ENCODE measurements at places on chromosomes 3 and 15. TPM values are rescaled to one million over a fixed set of nuclear protein-coding genes. Genes with fewer than 3 reads are reported as not detected.

NR2F2 gene
- 53.7 TPM for total RNA-seq

CPLX3 gene
- total RNA-seq, result not detected

DNA sequence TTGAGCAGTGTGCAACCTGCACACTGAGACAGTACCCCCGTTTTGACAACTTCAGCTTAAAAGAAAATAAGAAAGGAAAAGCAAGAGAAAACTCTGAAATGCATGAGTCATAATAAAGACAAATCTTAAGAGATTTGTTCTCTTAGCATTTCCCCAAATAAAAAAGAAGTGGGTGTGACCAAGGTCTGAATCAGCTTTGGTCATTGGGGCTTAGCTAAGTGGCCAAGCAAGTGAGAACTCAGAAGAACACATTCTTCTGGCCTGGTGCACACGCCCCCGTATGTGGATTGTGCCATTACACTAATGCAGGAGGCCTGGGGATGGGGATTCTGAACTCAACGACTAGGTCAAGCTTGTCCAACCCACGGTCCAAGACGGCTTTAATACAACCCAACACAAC is 56.9 kb upstream of the PDZRN3 start:
- no peak overlapping the region for H3K27ac ChIP-seq
- no peaks in the 10 kb centered on the region for H3K36me3 ChIP-seq
- H3K4me3 ChIP-seq, result no peak overlapping the region

GRCh38 chr15:72585476-72586058 is 68.9 kb upstream of the GOLGA6B start:
- H3K36me3 ChIP-seq, result peaks cover 27% of the 10 kb centered on the region
- no peak for DNase-seq
- no peaks in the 10 kb centered on the region for H3K4me1 ChIP-seq

- no peaks in the 10 kb centered on the region for H3K4me1 ChIP-seq
- H3K36me3 ChIP-seq, result no peaks in the 10 kb centered on the region
- no peak overlapping the region for H3K4me3 ChIP-seq
- no peaks in the 10 kb centered on the region for H3K27me3 ChIP-seq
- no peak overlapping the region for H3K27ac ChIP-seq
Measured at GRCh38 chr15:71596672-71597071, 213.7 kb upstream of the NR2E3 start.

DNA sequence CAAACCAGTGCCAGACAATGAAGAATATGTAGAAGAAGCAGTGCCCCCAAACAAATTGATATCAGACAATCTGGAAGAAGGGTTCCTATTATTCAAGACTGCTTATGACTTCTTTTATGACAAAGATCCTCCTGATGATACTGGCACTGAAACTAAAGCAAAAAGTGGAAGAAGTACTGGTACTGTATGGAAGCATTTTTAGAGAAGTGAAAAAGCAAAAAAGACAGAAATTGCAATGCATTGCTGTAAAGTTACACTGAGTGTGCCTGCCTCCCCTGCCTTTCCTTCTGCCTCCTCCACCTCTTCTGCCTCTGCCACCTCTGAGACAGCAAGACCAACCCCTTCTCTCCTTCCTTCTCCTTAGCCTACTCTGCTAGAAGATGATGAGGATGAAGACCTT is 167.6 kb downstream of the PLCL2 start:
- H3K27ac ChIP-seq, result no peak overlapping the region
- no peaks in the 10 kb centered on the region for H3K27me3 ChIP-seq
- no peaks in the 10 kb centered on the region for H3K36me3 ChIP-seq
- no peak overlapping the region for H3K4me3 ChIP-seq
- H3K4me1 ChIP-seq, result no peaks in the 10 kb centered on the region
- no peak for DNase-seq

DNA sequence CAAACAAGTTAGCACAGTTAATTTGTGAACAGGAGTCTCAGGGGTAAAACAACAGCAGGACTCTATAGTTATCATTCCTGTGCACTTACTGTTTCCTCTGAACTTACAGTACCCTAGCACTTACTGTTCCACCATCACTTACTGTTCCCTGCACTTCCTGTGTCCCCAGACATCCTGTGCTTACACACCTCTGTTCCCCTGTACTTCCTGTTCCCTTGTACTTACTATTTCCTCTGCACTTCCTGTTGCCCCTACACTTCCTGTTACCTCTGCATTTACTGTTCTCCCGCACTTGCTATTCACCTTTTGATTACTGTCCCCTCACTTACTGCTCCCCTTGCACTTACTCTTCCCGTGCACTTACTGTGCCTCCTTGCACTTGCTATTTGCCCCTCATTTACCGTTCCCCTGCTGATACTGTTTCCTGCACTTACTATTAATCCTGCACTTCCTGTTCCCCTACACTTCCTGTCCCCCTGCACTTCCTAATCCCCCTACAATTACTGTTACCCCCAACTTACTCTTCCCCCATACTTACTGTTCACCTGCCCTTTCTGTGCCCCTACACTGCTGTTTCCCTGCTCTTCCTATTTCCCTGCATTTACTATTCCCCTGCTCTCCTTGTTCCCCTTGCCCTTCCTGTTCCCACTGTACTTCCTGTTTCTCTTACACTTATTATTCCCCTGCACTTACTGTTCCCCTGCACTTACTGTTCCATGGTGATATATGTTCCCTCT is 30.3 kb downstream of the TPRA1 start:
- no peak overlapping the region for H3K4me3 ChIP-seq
- no peak overlapping the region for H3K27ac ChIP-seq
- H3K4me1 ChIP-seq, result no peaks in the 10 kb centered on the region

GRCh38 chr3:97009427-97010019 is 195.1 kb downstream of the EPHA6 start:
- H3K4me3 ChIP-seq, result no peak overlapping the region
- H3K4me1 ChIP-seq, result no peaks in the 10 kb centered on the region
- no peak for DNase-seq
- no peaks in the 10 kb centered on the region for H3K27me3 ChIP-seq

DNA sequence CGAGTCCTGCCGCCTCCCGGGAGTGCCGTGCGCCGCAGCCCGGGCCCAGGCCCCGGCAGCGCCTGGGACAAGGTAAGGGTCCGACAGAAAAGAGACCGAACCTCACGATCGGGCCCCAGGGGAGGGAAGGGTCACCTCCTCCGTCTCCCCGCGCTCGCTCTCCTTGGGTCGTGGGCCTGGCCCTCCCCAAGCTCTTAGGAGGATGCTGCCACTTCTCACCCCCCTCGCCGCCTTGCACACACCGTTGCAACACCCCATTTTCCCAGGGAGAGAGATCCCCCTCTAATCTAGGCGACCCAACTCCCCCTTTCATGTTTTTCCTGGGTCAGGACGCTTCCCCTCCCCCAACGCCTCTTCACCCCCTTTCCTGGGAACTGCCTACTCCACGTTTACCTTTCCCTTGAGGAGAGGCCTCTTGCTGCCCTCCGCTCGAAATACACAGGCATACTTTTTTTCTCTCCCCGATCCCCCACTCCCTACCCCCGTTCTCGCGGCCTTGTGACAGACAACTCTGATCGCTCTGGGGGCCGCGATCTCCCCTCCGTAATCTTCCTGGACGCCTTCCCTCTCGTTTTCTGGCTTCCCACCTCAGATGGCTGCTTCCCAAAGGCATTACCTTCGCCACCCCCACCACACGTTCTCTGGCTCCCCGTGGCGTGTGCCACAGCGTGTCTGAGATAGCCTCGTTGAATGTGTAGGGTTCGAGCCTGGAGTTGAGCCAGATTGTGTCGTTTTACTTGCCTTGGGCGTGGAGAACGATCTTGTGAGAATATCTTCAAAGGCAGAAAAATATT is 688 bp downstream of the SETD5 start:
- H3K27me3 ChIP-seq, result no peaks in the 10 kb centered on the region
- peak overlapping the region; percentile 82 for H3K4me3 ChIP-seq
- H3K36me3 ChIP-seq, result peaks cover 12% of the 10 kb centered on the region

DNA sequence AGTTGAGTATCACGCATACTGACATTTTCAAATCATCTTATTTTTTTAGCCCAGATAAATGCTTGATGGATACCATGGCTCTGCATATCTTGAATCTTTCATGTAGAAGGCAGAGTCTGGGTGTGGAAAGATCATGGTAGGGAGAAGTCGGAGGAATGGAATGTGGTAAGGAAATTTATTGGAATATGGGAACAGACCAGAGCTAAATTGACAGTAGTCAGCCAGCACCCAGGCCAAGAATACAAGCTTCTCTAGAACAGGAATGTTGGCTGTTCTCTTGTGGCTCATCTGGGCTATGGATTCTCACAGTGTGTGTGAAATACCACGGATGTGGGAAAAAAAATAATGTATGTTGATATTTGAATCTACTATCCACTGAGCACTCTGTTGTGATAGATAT is 305.7 kb upstream of the COL8A1 start:
- no peaks in the 10 kb centered on the region for H3K4me1 ChIP-seq
- no peak overlapping the region for H3K27ac ChIP-seq
- no peaks in the 10 kb centered on the region for H3K27me3 ChIP-seq
- DNase-seq, result no peak
